ENCODE measurements at places on chromosomes 13 and 19.

- no peak for DNase-seq
Measured at GRCh38 chr13:25742220-25742619, 309.6 kb downstream of the SHISA2 start.

DNA sequence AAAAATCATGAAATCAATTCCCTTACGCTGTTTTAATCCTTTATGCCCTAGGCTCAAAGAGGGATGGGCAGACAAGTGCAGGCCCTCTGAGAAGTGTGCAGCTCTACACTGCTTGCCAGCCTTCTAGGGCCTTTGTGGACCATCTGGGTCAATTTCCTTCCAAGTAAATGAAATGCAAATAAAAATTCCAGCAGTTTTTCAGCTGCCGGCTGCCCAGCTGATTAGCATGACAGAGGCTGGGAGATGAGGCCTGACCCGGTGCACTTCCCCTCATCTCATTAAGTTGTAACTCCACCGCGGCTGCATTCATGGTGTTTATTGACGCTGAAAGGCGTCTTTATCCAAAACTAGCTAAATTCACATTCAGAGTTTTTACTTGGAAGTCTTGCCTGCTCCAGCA lies 47.5 kb upstream of the GSX1 start:
- no peak for DNase-seq

GRCh38 chr13:112967686-112968379 lies 1.2 kb upstream of the MCF2L start:
- DNase-seq, result no peak

DNA sequence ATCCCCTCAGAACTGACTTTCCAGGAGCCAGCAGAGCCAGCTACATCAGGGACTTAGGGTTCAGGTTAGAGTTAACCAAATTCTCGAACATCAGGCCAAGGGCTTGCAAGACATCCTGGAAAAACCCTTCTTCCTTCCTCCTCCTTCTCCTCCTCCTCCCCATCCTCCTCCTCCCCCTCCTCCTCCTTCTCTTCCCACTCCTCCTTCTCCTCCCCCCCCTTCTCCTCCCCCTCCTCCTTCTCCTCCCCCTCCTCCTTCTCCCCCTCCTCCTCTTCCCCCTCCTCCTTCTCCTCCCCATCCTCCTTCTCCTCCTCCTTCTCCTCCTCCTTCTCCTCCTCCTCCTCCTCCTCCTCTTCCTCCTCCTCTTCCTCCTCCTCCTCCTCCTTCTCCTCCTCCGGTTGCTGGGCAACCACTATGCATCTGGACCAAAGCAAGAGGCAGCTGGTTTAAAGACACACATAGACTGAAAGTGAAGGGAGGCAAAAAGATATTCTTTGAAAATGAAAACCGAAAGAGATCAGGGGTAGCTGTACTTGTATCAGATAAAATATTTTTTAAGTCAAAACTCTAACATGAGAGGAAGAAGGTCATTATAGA lies 5.9 kb upstream of the CCL25 start:
- no peak for DNase-seq

DNA sequence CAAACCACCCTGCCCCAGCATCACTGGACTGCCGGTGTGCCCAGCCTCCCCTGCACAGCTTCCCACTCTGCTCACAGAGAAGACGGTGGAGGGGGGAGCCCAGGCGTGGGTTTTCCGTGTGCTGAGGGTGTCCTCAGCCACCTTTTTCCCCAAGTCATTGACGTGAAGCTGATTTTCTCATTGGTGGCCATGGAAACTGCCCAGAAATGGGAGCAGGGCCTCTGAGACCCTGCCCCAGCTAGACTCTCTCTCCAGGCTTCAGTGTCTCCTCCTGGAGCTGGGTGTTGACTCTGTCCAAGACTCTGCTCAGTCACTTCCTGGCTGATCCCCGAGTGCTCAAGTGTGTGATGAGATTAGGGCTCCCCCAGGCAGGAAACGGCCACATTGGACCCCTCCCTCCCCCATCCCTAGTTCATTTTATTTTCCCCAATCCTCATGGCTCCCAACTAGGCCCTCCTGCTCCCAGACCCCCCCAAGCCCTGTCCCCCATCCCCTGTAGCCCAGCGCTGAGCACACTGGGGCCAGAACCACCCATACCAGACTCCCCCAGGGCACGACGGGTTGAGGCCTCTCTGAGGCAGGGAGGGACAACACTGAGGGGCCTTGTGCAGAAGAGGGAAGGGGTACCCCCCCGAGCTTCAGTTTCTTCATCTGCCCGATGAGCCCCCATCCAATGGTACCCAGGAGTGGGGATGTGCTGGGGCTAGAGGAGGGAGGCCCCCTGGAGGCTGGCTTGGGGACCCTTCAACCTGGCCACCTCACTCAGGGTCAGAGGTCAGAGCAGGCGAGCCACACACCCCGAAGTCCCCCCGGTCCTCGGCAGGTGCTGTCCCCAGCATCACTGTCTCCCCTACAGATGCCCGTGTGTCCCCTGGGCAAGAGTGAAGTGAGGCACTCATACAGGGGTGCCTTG lies 1.2 kb upstream of the F2RL3 start:
- no peak for DNase-seq

DNA sequence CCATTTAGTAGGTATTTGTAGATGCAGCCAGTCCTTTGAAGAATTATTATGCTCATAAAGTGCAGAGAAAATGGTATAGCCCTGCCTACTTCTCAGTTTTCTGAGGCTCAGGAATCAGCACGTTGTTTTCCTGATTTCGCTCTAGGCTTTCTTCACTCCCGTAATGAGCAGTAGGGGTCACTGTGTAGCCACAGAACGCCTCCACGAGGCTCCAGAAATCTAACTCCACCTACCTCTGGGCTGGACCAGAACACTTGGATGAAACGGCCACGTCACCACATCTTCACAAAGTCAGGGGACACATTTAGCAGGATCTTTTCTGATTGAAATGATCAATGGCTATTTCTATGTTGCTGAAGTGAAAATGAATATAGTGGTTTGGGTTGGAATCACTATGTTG lies 49.8 kb upstream of the GTF3A start:
- peak; percentile 85 for DNase-seq

DNA sequence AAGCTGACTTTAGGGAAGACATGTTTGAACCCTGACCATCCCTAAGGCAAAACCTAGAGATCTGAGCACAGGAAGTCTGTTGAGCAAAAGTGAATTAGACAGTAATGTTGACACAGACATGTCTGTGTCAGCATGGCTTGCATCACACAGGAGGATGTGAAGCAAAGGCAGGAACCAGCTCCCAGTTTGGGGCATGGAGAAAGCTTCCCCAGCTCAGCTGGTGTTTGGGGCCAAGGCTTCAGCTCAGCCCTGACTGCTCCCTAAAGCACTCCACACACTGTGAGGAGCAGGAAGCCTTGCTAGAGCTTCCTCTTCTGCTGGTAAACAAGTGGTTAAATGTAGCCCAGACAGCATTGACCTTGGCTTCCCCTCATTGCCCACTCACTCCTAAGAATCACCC lies 153.8 kb upstream of the UBL3 start:
- DNase-seq, result peak; percentile 77

- DNase-seq, result peak; percentile 30
Measured at GRCh38 chr19:1855828-1856255, 7.5 kb downstream of the KLF16 start.

Measured in EH (cell line).